Chondrocyte (in vitro differentiated cells): ENCODE measurements at places on chromosomes 12 and 14. TPM values are rescaled to one million over a fixed set of nuclear protein-coding genes. Genes with fewer than 3 reads are reported as not detected.

The KRT71 gene
- not detected in 3 replicates for total RNA-seq

- DNase-seq = no peak
- peaks cover 3% of the 10 kb centered on the region for H3K36me3 ChIP-seq
- no peak overlapping the region for H3K4me3 ChIP-seq
- H3K4me1 ChIP-seq = no peaks in the 10 kb centered on the region
- H3K27me3 ChIP-seq = no peaks in the 10 kb centered on the region
- no peak overlapping the region for H3K27ac ChIP-seq
These were observed 89.9 kb downstream of the MGST1 start for GRCh38 chr12:16437281-16437816.

The STON2 gene
- total RNA-seq = not detected in 3 replicates

DNA sequence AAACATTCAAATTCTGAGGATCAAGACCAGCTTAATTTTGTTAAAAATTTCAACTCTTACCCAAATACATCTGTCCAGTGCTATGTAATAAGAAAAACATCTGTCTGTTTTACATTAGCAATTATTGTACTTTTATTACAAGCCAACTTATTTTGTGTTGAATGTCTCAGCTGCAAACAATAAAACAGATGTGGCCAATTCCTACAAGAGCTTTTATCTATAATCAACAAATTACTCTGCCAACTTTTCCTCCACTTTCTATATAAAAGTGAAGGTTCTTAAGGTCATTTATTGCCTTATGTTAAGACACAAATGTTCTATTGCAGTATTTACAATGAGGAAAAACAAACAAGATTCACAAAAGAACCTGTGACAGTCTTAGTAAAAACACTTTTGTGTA is 72.7 kb downstream of the NOVA1 start:
- no peak overlapping the region for H3K27ac ChIP-seq
- DNase-seq = no peak
- H3K36me3 ChIP-seq = no peaks in the 10 kb centered on the region
- no peak overlapping the region for H3K4me3 ChIP-seq
- no peaks in the 10 kb centered on the region for H3K27me3 ChIP-seq

DNA sequence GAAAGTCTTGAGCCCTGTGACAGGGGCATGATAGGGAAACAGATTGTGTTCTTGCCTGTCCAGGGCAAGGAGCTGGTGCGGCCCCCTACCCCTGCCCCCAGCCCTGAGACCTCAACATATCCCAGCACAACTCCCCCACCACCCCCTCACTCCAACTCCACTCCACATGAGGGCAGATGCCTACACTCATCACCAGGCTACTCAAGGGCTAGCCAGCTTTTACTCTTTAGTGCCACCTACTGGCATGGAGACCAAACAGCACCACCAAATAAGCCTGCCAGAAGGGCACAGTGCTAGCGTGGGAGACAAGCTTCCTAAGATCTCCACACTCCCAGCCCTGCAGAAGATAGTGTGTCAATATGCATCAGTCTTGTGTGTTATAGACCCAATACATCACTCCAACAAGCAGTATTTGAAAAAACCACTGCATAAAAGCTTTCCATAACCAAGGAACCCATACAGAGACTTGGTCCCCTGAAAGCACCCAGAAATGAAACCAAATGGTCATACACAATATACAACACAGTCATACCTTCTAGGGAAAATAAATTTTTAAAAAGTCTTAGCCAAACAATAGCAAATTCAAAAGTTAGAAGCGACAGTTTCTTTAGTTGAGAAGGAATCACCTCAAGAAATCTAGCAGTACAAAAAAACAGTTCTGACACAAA is 154.4 kb downstream of the KCNK10 start:
- H3K27ac ChIP-seq = no peak overlapping the region
- H3K36me3 ChIP-seq = no peaks in the 10 kb centered on the region
- no peak for DNase-seq
- peaks cover 10% of the 10 kb centered on the region for H3K27me3 ChIP-seq

DNA sequence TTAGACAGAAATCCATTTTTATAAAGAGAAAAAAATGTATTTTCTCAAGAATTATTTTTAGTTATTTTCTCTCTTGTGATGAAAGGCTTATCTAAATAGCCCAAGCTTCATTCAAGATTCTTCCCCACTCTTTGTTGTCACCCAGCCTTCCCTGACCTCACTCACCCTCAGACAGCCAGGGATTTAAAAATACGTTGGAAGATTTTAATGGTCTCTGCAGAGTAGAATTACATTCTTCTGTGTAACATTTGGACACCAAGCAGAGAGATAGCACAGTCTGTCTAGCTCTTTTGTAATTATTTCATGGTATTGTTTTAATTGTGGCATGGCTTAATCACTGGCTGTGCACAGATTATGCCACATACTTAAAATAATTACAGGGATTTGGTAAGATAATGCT is 130.3 kb downstream of the IGF1 start:
- DNase-seq = no peak
- no peak overlapping the region for H3K4me3 ChIP-seq
- H3K4me1 ChIP-seq = no peaks in the 10 kb centered on the region
- no peak overlapping the region for H3K27ac ChIP-seq

The ENDOU gene
- total RNA-seq = not detected in 3 replicates

DNA sequence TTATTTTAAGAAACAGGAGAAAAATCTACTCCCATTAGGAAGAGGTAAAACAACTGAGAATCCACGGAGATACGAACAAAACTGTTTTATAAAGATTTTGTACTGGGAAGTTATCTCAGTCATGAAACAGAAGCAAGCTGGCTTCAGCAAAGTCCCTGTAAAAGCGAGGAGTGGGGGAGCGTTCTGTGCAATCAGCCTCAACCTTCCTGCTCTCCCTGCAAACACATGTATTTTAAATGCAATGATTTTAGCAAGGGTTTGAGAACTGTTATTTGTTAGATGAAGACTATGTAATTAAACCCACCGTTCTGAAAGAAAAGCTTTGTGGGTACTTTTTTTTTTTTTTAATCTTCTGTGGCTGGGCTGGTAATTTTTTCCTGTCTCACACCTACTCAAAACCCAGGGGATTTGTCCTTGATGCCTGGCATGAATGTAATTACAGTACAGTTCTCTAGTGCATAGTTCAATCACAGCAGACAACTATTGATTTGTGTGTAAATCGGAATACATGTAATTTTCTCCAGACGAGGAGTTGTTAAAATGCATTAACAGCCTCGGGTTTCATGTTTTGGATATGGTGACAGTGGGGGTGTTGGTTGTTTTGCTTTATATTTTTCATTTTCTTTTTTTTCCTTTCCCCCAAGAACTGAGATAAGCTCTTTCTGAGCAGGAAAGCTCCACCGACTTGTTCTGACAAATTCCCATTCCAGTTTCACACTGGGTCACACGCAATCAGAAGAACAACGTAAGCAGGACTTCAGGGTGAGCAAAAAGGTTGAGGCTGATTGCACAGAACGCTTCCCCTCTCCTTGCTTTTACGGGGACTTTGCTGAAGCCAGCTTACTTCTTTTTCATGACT is 153.6 kb downstream of the PHLDA1 start:
- no peaks in the 10 kb centered on the region for H3K36me3 ChIP-seq
- no peaks in the 10 kb centered on the region for H3K27me3 ChIP-seq
- peak overlapping the region; percentile 45 for H3K4me3 ChIP-seq
- DNase-seq = no peak

The EML5 gene
- total RNA-seq = 0.19 TPM in 1 of 3 replicates, not detected in the others

- H3K27me3 ChIP-seq = no peaks in the 10 kb centered on the region
- DNase-seq = no peak
- no peak overlapping the region for H3K27ac ChIP-seq
- H3K4me1 ChIP-seq = no peaks in the 10 kb centered on the region
- H3K36me3 ChIP-seq = no peaks in the 10 kb centered on the region
- no peak overlapping the region for H3K4me3 ChIP-seq
These were observed 881.3 kb upstream of the SEL1L start for GRCh38 chr14:82414853-82415539.

DNA sequence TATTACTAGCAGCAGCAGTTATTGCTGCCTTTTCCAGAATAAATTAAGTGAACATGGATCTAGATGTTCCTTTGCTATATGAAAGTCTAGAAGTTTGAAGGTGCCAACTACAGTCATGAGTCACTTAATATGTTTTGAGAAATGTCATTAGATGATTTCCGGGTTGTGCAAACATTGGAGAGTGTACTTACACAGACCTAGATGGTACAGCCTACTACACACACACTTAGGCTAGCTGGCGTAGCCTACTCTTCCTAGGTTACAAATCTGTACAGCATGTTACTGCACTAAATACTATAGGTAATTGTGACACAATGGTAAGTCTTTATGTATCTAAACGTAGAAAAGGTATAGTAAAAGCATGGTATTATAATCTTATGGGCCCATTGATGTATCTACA is 368.1 kb downstream of the PDZRN4 start:
- no peak overlapping the region for H3K4me3 ChIP-seq
- peaks cover 8% of the 10 kb centered on the region for H3K4me1 ChIP-seq

The GTF2A1 gene
- total RNA-seq = 38.6 to 43.0 TPM (median 42.4 TPM) in 3 replicates
